Activated CD4-positive, alpha-beta T cell treated with anti-CD3 and anti-CD28 coated beads, Interleukin-2, amount 50 U/mL, for 24 hours (primary cell): ENCODE measurements at places on chromosomes 4 and X.

DNA sequence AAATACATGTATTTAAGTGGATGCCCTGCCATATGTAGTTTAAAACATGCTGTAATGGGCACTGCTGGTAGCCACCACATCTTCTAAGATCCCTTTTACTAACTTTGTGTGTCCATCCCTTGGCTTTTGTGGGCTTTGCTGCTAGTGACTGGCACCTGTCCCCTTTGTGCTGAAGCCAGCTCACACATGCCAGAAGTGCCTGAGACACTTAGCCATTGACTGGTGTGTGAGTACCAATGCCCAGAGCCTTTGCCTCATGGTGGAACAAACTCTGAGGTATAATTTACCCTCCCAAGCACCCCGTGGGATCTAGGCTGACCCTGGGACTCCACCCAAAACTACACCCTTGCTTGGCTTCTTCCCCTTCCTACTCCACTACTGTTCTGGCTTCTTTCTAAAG is 33.0 kb downstream of the ARHGAP6 start:
- no peak for DNase-seq

GRCh38 chr4:153916273-153916755 is 127.4 kb upstream of the SFRP2 start:
- DNase-seq = no peak

DNA sequence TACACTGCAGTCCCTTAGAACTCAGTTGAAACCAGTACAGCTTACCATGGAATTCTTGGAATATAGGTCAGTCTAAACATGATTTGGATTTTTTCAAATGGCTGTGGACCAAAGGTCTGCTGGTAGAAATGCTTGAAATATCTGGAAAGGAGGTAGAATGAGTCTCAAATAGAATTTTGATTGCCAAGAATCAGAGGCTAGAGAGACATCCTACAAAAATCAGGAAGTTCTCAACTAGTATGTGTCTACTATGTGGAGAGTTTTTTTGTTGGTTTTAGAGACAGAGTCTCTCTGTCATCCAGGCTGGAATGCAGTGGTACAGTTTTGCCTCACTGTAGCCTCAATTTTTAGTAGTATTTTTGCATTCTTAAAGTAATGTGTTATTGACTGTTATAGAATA is 53.6 kb downstream of the PAQR3 start:
- no peak for DNase-seq

GRCh38 chrX:39251995-39252394 is 450.7 kb downstream of the MID1IP1 start:
- DNase-seq = no peak

DNA sequence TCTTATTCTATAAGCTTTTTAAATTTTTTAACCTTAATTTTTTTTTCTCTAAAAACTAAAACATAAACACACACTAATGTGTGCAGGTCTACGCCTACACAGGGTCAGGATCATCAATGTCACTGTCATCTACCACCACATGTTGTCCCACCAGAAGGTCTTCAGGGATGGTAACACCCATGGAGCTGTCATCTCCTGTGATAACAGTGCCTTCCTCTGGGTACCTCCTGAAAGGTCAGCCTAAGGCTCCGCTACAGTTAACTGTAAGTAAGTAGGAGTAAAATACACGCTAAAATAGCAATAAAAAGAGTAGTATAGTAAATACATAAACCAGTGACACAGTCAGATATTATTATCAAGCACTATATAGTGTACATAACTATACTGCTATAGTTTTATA is 45.9 kb upstream of the GPRIN3 start:
- DNase-seq = no peak
